Spinal cord (tissue), 10 donors: ENCODE measurements at places on chromosomes 16 and 17. TPM values are rescaled to one million over a fixed set of nuclear protein-coding genes. Genes with fewer than 3 reads are reported as not detected.

Gene EVPLL
- 0.70 TPM for polyA plus RNA-seq

Gene CTRB1
- polyA plus RNA-seq, result not detected

Gene FZD2
- polyA plus RNA-seq, result 10.4 TPM

Gene CCDC78
- 13.1 TPM for polyA plus RNA-seq

Gene TMEM100
- polyA plus RNA-seq, result 40.0 TPM

Gene GHDC
- 11.9 TPM for polyA plus RNA-seq

Gene ERN2
- 0.51 TPM for polyA plus RNA-seq

Gene TLCD3B
- polyA plus RNA-seq, result 119 TPM

Gene KRT23
- 0.56 TPM for polyA plus RNA-seq

Gene TMEM95
- polyA plus RNA-seq, result not detected

Gene ITGB3
- 3.6 TPM for polyA plus RNA-seq

Gene CACNG4
- 161 TPM for polyA plus RNA-seq

Gene SOX8
- polyA plus RNA-seq, result 200 TPM

Gene RABEP2
- 16.6 TPM for polyA plus RNA-seq

Gene TEX19
- polyA plus RNA-seq, result not detected

Gene KRTAP17-1
- polyA plus RNA-seq, result not detected

Gene KCNJ12
- polyA plus RNA-seq, result 2.6 TPM

Gene CD300LG
- polyA plus RNA-seq, result 0.40 TPM

Gene GLG1
- polyA plus RNA-seq, result 107 TPM

Gene ALOXE3
- polyA plus RNA-seq, result 1.2 TPM

Gene PRR11
- polyA plus RNA-seq, result 21.6 TPM

Gene AATK
- 149 TPM for polyA plus RNA-seq

Gene RNU2-1
- polyA plus RNA-seq, result 1.2 TPM

Gene CTF1
- 4.0 TPM for polyA plus RNA-seq

Gene TAC4
- polyA plus RNA-seq, result not detected

Gene PABPN1L
- polyA plus RNA-seq, result 0.66 TPM

Gene GNG13
- 1.0 TPM for polyA plus RNA-seq

Gene PROCA1
- 11.8 TPM for polyA plus RNA-seq

Gene KRT14
- polyA plus RNA-seq, result 0.62 TPM

Gene INCA1
- 7.9 TPM for polyA plus RNA-seq

Gene AFMID
- 29.3 TPM for polyA plus RNA-seq

Gene GLP2R
- polyA plus RNA-seq, result 0.35 TPM

Gene HBM
- 5.4 TPM for polyA plus RNA-seq

Gene IGFALS
- polyA plus RNA-seq, result 0.33 TPM

Gene PRR29
- polyA plus RNA-seq, result 12.3 TPM

Gene TBX6
- polyA plus RNA-seq, result 2.7 TPM

Gene OTOP2
- polyA plus RNA-seq, result 0.08 TPM

Gene NGFR
- 54.0 TPM for polyA plus RNA-seq

Gene NTN1
- polyA plus RNA-seq, result 88.0 TPM

Gene CMTM1
- polyA plus RNA-seq, result 12.8 TPM

Gene PIRT
- 12.2 TPM for polyA plus RNA-seq

Gene C16orf92
- 0.76 TPM for polyA plus RNA-seq

Gene BLMH
- polyA plus RNA-seq, result 63.7 TPM

Gene CYGB
- 34.1 TPM for polyA plus RNA-seq

Gene BICDL2
- 0.38 TPM for polyA plus RNA-seq
